ENCODE measurements at places on chromosomes 5 and 9.

GRCh38 chr9:97354637-97355036, 47.2 kb downstream of the CCDC180 start:
- H3K27me3 ChIP-seq, result no peaks in the 10 kb centered on the region
- H3K4me3 ChIP-seq, result no peak overlapping the region
- peaks cover 23% of the 10 kb centered on the region for H3K4me1 ChIP-seq
- no peak for DNase-seq
- no peaks in the 10 kb centered on the region for H3K36me3 ChIP-seq

- no peaks in the 10 kb centered on the region for H3K36me3 ChIP-seq
- DNase-seq, result no peak
- H3K4me1 ChIP-seq, result no peaks in the 10 kb centered on the region
- no peak overlapping the region for H3K4me3 ChIP-seq
These were observed 85.0 kb downstream of the DNAH5 start for GRCh38 chr5:13859270-13860065.

GRCh38 chr9:16870596-16871335, at the start of gene BNC2:
Gene BNC2 (minus strand): TSS chr9:16870670. CDS start chr9:16870648, 22 bp downstream.
- H3K4me3 ChIP-seq, result peak within 1 kb of the TSS; percentile 65
- H3K27me3 ChIP-seq, result no peaks in the 10 kb centered on the region
- H3K4me1 ChIP-seq, result no peaks in the 10 kb centered on the region
- no peaks in the 10 kb centered on the region for H3K36me3 ChIP-seq
- peak within 1 kb of the TSS; percentile 55 for H3K27ac ChIP-seq

GRCh38 chr5:150948539-150948938, 43.8 kb upstream of the ZNF300 start:
- no peak overlapping the region for H3K27ac ChIP-seq
- no peak for DNase-seq
- no peaks in the 10 kb centered on the region for H3K4me1 ChIP-seq
- H3K36me3 ChIP-seq, result no peaks in the 10 kb centered on the region

All from MM.1S (cell line).